Hepatocyte (in vitro differentiated cells): ENCODE measurements at places on chromosomes 1 and 21. TPM values are rescaled to one million over a fixed set of nuclear protein-coding genes. Genes with fewer than 3 reads are reported as not detected.

Gene PHGDH
- polyA plus RNA-seq = 144 and 167 TPM in 2 replicates

Gene NUF2
- 2.6 and 7.8 TPM in 2 replicates for polyA plus RNA-seq

Gene CHI3L2
- polyA plus RNA-seq = 0.24 and 3.9 TPM in 2 replicates

Gene TMIGD3
- polyA plus RNA-seq = 5.2 TPM in 2 replicates

Gene IL23R
- 0.16 TPM in 1 of 2 replicates, not detected in the other for polyA plus RNA-seq

Gene VWA5B1
- polyA plus RNA-seq = 0.35 and 1.1 TPM in 2 replicates

Gene LRRC71
- not detected in 2 replicates for polyA plus RNA-seq

Gene MTOR
- 11.9 and 17.2 TPM in 2 replicates for polyA plus RNA-seq

Gene RGSL1
- not detected in 2 replicates for polyA plus RNA-seq

Gene NFASC
- polyA plus RNA-seq = 0.75 and 1.7 TPM in 2 replicates

Gene PLOD1
- 195 and 200 TPM in 2 replicates for polyA plus RNA-seq

Gene RPE65
- 0.39 TPM in 1 of 2 replicates, not detected in the other for polyA plus RNA-seq

GRCh38 chr1:156750191-156750672 lies 1.2 kb downstream of the HDGF start:
- peak; percentile 67 for DNase-seq

GRCh38 chr1:22815421-22816066 lies 104.9 kb downstream of the EPHB2 start:
- DNase-seq = no peak

DNA sequence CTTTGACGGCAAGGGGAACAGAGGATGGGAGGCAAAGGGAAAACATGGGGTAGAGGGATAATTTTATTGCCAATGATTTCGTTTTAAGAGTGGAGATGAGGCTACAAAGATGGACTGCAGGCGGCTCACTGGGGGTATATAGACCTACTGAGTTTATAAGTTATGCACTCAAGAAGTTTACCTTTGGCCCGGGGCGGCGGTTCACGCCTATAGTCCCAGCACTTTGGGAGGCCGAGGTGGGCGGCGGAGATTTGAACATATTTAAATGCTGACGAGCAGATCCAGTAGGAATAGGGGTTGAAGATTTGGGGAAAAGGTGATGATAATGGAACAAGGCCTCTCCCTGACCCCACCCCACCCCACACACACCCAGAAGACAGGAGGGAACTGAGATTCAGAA lies 8.1 kb upstream of the SLAMF9 start:
- DNase-seq = no peak

GRCh38 chr1:35361638-35362037 lies 93.1 kb downstream of the ZMYM4 start:
- no peak for DNase-seq

DNA sequence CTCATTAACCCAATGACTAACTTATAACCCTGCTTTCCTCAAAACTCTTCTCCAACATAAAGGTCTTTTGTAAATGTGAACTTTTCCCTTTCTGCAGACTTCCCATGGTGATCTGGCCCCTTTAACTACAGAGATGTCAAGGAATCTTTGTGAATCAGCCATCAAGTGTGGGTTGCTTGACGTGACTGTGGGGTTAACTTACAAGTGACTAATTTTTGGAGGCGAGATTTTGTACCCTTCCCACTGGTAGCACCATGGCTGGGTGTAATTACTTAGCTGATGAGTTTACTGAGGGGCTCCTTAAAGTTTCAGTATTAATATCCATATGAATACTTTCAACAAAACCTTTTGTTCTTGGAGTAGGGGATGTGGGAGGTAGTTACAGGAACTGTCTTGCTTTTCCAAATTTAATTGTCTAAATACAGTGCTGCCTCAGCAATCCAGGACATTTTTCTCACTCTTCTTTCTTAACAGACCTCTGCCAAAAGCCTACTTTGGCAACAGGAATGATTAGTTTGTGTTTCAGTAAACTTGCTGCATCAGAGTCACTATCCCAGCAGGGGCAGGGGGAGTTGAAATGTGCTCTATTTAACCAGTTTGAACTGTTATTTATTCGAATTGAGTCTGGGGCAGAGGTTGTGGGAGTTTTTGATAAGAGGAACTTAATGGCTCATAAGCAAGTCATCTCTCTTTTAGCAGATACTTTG lies 217.3 kb upstream of the FGGY start:
- no peak for DNase-seq

DNA sequence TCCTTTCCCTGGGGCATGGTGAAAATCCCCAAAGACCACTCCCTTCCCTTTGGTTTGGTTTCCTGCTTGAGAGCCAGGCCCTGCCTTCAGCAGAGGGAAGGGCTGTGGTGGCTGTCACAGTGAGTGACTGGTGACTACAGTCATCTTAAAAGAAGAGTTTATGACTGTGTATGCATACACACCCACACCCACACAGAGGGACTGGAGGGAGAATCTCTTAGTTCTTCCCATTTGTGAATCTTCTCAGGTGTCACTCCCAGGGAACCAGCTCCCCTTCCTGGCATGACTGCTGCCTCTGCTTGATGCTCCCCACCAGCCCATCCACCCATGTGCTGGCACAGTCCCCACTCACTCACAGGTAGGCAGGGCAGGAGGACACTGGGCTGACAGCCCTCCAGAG lies 3.9 kb upstream of the KCNA2 start:
- DNase-seq = no peak

DNA sequence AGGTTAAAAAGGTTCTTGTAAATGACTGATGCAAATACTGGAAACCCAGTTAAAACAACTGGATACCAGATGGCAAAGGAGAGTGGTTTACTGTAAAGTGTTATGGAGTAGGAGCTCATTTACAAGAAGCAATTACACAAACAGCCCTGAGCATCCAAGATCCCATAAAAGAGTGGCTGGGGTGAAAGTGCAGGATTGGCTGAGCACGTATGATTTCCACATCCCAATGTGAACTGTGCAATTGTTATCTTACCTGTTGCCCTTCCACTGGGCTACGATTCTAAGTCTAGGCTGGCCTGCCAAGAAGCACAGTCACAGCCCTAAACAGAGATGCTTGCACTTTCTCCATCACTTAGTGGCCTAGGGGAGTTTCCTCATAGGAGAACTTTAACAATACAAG lies 277.6 kb upstream of the RUNX1 start:
- peak; percentile 19 for DNase-seq

- no peak for DNase-seq
Measured at GRCh38 chr1:11379851-11380250, 99.1 kb upstream of the DISP3 start.

GRCh38 chr1:208272713-208273112 lies 28.5 kb upstream of the PLXNA2 start:
- no peak for DNase-seq

DNA sequence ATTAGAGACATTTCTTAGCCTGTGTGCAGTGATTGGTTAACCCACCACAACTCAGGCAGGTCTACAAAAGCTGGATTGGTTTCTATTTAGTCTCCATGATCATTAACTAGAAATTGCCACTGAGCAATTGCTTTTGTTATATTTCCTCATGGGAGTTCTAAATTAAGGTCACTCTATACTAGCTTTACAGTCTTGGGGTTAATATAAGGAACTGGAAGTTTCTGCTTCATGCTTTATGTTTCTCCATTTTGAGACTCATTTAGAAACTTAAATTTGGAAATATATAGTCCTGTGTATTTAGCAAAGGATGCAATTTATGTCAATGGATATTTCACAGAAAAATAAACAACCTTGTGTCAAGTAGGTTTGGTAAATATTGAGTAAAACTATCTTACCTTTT lies 137.5 kb downstream of the HLX start:
- DNase-seq = no peak

GRCh38 chr21:36479415-36480402 lies at the start of gene CLDN14:
Gene CLDN14 (minus strand): TSS chr21:36480122. CDS start chr21:36461695, 18,427 bp downstream.
- peak; percentile 52 for DNase-seq

GRCh38 chr21:15355066-15355465 lies 290.3 kb upstream of the NRIP1 start:
- no peak for DNase-seq

GRCh38 chr1:53116307-53116810 lies 26.1 kb downstream of the SLC1A7 start:
- DNase-seq = no peak

DNA sequence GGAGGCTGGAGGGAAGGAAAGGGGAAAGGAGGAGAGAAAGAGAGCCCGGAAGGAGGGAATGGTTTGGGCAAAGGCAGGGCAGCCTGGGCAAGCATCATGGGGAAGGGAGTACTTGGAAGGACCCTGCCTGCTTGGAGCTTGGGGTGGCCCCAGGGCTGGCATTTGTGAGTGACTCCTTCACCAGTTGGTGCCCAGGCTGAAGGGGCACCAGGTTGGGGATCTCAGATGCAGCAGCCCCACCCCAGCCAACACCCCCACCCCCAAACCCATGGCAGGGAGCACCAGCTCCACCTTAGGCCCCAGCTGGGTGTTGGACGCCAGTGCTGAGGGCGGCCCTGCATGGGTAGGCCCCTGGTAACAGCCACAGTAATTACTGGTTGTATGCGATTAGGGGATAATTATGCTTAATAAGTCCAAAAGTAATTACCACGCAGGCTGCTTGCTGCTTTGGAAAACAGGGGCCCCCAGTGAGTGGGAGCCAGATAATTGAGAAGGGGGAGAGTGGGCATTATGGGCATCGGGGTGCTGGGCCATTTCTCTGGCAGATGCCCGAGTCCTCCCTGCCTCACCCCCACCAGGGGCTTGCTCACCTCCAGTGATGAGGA lies 78.3 kb downstream of the VWA5B1 start:
- no peak for DNase-seq

DNA sequence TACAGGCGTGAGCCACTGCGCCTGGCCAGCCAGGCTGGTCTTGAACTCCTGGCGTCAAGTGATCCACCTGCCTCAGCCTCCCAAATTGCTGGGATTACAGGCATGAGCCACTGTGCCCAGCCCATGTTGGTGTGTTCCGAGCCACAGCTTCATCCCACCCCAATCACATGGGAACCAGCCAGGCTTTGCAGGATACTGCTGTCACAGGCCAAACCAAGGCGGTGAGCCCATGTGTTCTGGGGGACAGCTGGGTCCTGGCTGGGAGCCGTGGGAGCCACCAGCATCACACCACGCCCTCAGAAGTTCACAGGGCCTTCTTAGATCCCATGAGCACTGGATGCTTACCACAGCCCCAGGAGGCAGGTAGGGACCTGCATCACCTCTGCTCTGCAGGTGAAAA lies 56.9 kb downstream of the DHRS3 start:
- no peak for DNase-seq

DNA sequence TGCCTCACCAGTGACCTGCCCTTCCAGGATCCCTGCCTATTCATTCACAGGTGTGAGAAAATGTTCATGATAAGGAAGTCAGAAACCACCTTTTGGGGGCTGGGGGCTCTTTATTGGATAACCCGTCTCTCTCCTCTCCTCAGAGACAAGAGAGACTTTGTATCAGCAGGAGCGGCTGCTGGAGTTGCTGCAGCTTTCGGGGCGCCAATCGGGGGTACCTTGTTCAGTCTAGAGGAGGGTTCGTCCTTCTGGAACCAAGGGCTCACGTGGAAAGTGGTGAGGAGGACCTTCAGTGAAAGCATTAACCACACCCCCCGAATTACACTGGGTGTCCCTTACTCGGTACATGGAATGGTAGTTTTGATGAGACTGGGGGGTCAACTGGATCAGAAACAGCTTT lies 20.6 kb downstream of the NPPA start:
- no peak for DNase-seq

GRCh38 chr1:31805318-31805717 lies 10.5 kb downstream of the SPOCD1 start:
- DNase-seq = no peak

DNA sequence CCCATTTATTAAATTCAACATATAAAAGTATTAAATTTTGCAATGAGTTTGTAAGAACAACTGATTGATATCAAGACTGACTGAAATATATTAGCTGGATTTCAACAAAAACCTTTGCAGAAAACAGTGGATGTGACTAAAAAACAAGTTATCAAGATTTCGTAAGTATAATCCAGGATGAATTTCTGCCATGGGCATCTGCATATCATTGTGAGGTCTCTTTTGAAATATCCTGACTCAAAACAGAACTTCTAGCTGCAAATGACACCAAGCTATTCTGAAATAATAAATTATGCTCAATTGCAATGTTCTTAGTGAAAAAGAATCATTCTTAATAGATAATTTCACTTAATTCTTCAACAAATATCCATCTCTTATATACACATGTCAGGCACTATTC lies 52.6 kb downstream of the CD34 start:
- DNase-seq = no peak
